B cell (primary cell): ENCODE measurements at places on chromosomes 3 and 15. TPM values are rescaled to one million over a fixed set of nuclear protein-coding genes. Genes with fewer than 3 reads are reported as not detected.

- peaks cover 10% of the 10 kb centered on the region for H3K4me1 ChIP-seq
- peak overlapping the region; percentile 59 for H3K4me3 ChIP-seq
- H3K27me3 ChIP-seq: no peaks in the 10 kb centered on the region
- DNase-seq: peak; percentile 61
- H3K27ac ChIP-seq: no peak overlapping the region
Measured at GRCh38 chr3:194255252-194256039, 95.7 kb downstream of the CPN2 start.

- H3K36me3 ChIP-seq: no peaks in the 10 kb centered on the region
- no peaks in the 10 kb centered on the region for H3K4me1 ChIP-seq
- no peaks in the 10 kb centered on the region for H3K27me3 ChIP-seq
- no peak for DNase-seq
Measured at GRCh38 chr15:86608461-86609205, 529.0 kb downstream of the AGBL1 start.

DNA sequence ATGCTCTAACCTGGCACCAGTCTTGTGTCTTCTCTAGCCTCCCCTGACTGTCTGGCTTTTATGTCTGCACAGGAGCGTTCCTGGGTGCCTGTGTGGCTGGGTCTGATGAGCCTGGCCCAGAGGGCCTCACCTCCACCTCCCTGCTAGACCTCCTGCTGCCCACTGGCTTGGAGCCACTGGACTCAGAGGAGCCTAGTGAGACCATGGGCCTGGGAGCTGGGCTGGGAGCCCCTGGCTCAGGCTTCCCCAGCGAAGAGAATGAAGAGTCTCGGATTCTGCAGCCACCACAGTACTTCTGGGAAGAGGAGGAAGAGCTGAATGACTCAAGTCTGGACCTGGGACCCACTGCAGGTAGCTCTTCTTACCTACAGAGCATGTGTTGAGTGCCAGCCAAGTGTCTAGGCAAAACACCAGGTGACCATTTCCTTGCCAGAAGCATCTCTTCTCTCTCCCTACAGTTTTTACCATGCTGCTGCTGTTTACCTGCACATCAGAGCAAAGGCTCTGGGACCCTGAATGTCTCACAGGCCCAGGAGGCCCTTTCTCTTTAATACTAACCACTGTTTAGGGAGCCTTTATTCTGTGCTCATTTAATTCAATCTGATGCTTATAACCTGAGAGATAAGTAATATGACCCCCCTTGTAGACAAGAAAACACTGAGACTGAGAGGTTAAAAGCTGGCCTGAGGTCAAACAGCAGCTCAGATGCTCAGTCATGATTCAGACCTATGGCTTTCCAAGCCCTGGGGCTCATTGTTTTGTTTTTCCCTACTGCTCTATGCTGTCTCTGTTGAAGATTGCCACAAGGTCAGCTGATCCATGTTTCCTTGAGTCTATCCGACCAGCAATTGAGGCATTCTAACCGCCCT is 10.4 kb downstream of the PODXL2 start:
- no peaks in the 10 kb centered on the region for H3K36me3 ChIP-seq
- H3K4me1 ChIP-seq: no peaks in the 10 kb centered on the region
- no peak for DNase-seq

- no peak overlapping the region for H3K4me3 ChIP-seq
- no peak for DNase-seq
- H3K27ac ChIP-seq: no peak overlapping the region
- no peaks in the 10 kb centered on the region for H3K4me1 ChIP-seq
- no peaks in the 10 kb centered on the region for H3K27me3 ChIP-seq
Measured at GRCh38 chr3:32865383-32865782, 47.6 kb downstream of the TRIM71 start.

- H3K27me3 ChIP-seq: no peaks in the 10 kb centered on the region
- DNase-seq: peak; percentile 6
- H3K36me3 ChIP-seq: no peaks in the 10 kb centered on the region
- no peak overlapping the region for H3K27ac ChIP-seq
- H3K4me1 ChIP-seq: peaks cover 9% of the 10 kb centered on the region
Measured at GRCh38 chr3:153621953-153622352, 459.9 kb downstream of the RAP2B start.

DNA sequence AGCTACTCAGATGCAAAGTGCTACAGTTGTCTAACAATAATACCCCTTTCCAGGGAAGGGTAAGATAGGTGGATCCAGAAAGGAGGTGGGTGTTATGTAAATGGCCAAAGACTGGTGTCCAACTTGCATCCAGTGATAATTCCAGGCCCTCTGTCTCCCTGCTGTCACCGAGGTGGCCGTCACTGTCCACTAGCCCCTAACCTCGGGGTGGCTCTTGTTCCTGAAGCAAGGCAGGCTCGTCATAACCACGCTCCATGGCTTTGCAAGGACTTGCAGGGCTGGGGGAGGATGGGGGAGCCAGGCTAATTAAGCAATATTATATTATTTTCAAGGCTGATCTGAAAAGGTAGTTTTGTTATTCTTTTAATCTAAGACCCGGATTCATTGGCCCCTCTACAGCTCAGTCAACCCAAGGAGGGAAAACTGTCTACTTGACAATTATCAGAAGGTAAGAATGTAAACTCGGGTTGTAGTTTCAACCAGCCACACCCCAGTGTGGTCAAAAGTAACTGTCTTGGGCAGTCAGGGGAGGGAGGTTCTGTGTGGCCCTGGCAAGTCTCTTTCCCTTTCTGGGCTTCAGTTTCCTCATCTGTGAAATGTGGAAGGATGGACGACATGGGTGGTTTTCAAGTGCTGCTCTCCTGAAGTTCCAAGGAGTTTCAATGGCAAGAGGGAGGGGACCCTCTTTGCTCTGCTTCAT is 220.1 kb upstream of the BHLHE40 start:
- H3K4me1 ChIP-seq: no peaks in the 10 kb centered on the region
- DNase-seq: no peak
- H3K4me3 ChIP-seq: no peak overlapping the region
- no peak overlapping the region for H3K27ac ChIP-seq
- H3K36me3 ChIP-seq: peaks cover 88% of the 10 kb centered on the region

DNA sequence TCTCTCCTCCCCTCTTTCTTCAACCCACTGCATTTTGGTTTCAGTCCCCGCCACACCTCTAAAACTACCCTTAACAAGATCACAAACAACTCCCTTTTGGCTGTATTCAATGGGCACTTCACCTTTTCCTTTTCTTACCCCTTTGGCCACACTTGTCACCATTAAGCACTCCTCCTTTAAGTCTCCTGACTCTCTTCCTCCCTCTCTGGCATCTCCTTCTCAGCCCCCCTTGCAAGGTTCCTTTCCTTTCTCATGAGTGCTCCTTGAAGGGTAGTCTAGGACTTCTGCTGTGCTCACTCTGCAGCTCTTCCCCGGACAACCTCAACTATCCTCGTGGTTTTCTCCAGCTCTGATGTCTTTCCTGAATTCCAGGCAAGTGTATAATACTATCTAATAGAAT is 103.7 kb downstream of the RPL22L1 start:
- H3K4me1 ChIP-seq: no peaks in the 10 kb centered on the region
- no peak overlapping the region for H3K4me3 ChIP-seq
- peaks cover 2% of the 10 kb centered on the region for H3K27me3 ChIP-seq
- no peak overlapping the region for H3K27ac ChIP-seq
- no peak for DNase-seq

DNA sequence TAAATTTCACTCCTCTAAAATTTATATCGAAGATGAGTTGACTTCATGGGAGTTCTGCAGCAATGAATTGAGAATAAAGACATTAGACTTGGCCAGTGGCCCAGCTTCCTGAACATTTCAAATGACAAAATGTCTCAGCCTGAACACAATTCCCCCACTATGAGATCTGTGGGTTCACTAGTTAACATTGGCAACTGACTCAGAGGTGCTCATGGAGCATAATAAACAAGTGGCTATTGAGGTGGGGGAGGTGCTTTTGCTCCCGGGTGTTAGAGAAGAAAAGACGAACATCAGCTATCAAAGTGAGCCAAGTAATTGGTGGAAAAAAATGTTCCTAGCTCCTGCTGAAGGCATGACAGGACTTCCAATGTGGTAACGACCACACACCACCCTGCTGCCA is 6.3 kb downstream of the ATP13A4 start:
- H3K27me3 ChIP-seq: no peaks in the 10 kb centered on the region
- DNase-seq: no peak
- H3K36me3 ChIP-seq: no peaks in the 10 kb centered on the region
- no peaks in the 10 kb centered on the region for H3K4me1 ChIP-seq

DNA sequence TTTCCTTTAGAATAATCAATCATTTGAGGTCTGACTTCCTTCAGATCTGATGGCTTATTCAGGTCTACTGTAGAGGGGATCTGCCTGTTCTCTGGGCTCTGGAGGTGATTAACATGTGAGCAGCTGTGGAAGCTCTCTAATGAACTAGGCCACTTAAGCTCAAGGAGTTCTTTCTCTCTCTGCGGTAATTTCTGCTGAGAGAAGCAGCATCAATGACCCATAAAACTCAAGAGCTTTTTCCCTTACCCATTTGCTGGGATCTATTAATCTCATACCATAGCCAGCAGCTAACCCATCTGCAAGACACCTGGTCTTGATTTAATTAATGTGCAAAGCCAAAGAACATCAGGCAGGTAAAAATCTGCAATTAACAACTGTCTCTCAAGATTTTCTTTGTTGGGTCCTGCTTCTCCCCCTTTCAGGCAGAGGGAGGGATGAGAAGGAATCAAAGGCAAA is 73.2 kb upstream of the DLG1 start:
- no peaks in the 10 kb centered on the region for H3K27me3 ChIP-seq
- no peak for DNase-seq
- H3K4me1 ChIP-seq: no peaks in the 10 kb centered on the region
- H3K4me3 ChIP-seq: no peak overlapping the region
- no peak overlapping the region for H3K27ac ChIP-seq
- H3K36me3 ChIP-seq: no peaks in the 10 kb centered on the region

DNA sequence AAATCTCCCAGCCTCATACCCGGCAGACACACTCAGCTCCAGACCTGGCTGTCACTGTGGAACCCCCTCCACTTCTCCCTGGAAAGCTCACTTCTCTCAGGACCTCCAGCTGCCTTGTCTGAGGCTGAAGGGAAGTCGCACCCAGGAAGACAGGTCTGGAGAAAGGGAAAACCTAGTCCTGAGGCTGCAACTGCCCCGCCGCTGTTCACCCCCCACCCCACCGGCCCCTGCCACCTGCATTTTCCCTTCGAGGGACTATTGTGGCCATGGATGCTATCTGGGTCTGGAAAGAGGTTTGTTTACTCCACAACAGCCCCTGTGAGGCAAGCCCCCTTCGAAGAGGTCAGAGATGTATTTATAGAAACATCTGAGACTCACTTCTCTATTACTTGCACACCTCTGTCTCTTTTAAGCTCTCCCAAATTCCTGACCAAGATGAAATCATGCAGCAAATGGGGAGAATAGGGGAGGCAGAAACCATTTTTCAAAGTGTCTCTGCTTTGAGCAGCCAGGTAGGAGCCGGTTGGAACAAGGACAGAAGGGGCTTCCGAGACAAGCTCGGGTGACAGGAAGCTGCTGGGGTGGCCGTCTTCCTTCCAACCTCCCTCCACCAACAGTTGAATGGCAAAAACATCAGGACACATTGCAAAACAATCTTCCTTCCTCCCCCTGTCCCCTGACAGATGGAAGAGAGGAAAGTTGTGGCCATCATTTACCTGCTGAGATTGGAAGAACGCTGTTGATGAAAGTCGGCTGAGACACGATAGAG is 518 bp downstream of the COLQ start:
- no peak overlapping the region for H3K27ac ChIP-seq
- H3K36me3 ChIP-seq: no peaks in the 10 kb centered on the region
- H3K4me3 ChIP-seq: no peak overlapping the region
- H3K4me1 ChIP-seq: peaks cover 9% of the 10 kb centered on the region
- no peak for DNase-seq

DNA sequence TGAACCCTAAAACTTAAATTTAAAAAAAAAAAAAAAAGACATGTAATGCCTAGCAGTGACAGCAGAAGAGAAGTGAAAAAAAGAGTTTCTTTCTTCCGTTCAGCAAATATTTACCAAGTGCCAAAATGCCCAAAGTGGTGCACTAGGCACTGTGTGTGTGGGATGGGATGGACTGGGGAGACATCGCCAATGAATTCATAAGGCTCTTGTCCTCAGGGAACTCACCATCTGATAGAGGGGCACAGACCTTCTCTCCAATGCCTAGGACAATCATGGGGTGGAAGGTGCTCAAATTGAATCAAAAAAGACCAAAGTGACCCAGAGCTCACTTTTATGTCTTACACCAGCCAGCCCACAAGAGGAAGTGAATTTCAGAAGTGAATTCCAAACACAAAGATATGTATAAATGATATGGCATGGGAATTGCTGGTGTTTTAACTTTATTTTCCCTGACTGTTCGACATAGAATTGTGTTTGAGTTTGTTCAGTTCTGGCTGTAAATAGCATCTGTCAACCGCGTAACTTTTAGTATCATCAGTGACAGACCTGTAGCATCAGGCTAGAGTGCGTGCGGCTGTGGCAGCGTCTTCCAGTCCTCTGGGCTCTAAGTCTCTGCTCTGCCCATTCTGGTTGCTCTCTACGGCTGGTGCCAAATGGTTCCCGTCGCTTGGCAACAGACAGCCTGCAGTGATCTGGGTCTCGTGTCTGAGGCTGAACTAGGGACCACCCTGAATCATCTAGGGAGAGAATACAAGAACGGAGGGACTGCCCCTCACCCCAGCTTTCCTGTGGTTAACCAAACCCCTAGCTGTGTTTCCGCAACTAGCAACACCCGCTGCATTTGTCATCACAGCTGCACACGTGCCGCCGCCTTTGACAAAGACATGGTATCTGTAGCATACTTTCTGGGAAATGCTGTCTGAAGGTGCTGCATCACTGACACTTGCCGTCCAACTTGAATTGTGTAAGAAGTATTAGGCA is 154.0 kb upstream of the THBS1 start:
- H3K27me3 ChIP-seq: peaks cover 10% of the 10 kb centered on the region
- DNase-seq: peak; percentile 33
- no peaks in the 10 kb centered on the region for H3K36me3 ChIP-seq
- no peak overlapping the region for H3K27ac ChIP-seq
- H3K4me3 ChIP-seq: peak overlapping the region; percentile 8

DNA sequence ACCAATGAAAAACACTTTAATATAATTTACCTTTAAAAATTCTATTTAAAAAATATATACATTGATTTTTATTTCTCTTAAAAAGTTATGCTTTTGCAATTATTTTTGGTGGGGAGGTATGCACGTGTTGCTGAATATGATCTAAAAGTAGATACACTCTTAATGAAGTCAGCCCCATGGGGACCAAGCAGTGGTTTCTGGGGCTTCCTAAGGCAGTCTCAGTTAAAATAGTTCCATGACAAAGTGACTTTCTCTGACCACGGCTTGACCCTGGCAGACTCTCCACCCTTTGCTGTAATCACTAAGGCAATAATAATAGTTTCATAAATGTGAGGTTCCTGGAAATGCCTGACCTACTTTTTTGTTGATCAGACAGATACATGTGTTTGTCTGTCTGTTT is 50.4 kb downstream of the CCR4 start:
- DNase-seq: no peak
- H3K36me3 ChIP-seq: peaks cover 32% of the 10 kb centered on the region
- no peaks in the 10 kb centered on the region for H3K27me3 ChIP-seq
- H3K4me3 ChIP-seq: no peak overlapping the region

The TM4SF18 gene
- not detected in 2 replicates for total RNA-seq

The LRRC49 gene
- total RNA-seq: 0.49 and 1.4 TPM in 2 replicates

The LRRC31 gene
- total RNA-seq: not detected in 2 replicates

The UBA3 gene
- 89.4 and 99.8 TPM in 2 replicates for total RNA-seq

The WDR49 gene
- 0.73 and 1.4 TPM in 2 replicates for total RNA-seq

The ZNF662 gene
- 0.34 and 0.42 TPM in 2 replicates for total RNA-seq

The ZPLD1 gene
- not detected in 2 replicates for total RNA-seq

The PDIA5 gene
- 2.6 and 6.0 TPM in 2 replicates for total RNA-seq
